Left cardiac atrium (tissue), 4 donors: ENCODE measurements at places on chromosomes 4 and X. TPM values are rescaled to one million over a fixed set of nuclear protein-coding genes. Genes with fewer than 3 reads are reported as not detected.

DNA sequence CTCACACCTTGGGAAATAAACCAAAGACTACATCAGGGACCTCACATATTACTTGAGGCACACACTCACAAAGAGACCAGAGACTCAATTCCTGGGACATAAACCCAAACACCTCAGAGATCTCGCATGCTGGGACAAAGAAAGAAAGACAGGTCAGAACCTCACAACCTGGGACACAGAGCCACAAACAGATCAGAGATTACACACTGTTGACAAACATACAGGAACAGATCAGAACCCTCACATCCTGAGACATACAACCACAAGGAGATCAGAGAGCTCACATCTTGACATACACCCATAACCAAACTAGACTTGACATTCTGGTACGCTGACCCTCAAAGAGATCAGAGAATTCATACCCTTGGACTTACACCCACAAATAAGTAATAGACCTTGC is 17.3 kb downstream of the SUV39H1 start:
- DNase-seq: no peak

DNA sequence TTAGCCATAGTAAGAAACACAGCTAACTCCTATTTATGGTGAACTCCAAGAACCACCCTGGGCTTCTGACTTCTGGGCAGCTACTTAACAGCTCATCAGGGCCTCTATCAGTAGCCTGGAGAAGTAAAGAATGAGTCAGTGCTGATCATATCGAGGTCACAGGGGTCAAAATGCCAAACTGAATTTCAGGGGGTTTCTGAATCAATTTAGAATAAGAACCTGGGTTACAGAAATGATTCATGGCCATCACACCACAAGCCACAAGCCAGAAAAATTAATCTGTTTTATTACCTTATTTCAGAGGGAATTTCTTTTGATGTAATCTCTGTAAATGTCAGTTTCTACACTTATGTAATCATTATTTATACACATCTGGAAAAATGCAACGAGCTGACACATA is 64.4 kb downstream of the CHST7 start:
- DNase-seq: no peak

- no peak for DNase-seq
Measured at GRCh38 chr4:66052426-66052825, 382.1 kb upstream of the EPHA5 start.

DNA sequence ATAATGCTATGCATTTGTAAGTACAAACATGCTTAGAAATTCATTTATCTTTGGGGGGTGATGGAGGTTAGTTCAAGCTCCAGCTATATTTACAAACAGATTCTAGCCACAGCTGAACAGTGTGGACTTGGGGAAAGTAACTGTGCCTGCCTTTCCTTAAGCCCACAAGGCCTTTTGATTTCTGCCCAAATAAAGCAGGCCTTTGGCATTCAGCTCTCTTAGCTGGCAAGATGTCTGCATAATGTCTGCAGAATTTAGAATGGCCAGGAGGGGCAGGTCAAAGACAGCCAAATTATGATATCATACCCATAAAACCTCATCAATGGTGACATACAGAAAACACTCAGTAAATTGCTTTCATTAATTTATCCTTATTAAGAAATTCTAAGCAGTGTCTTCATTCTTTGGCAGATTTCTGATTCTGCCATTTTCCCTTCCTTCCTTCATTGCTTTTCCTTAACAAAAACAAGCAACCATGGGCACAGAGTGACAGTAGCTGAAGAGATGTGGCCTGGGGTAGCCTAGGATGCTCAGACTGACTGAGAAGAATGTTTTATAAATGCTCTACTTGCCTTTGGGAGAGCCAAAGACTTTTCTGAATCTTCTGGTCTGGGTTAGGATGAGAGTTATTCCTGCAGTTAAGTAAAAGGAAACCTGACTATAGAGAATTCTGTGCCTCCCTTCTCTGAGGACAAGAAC is 538.7 kb upstream of the NR3C2 start:
- no peak for DNase-seq

DNA sequence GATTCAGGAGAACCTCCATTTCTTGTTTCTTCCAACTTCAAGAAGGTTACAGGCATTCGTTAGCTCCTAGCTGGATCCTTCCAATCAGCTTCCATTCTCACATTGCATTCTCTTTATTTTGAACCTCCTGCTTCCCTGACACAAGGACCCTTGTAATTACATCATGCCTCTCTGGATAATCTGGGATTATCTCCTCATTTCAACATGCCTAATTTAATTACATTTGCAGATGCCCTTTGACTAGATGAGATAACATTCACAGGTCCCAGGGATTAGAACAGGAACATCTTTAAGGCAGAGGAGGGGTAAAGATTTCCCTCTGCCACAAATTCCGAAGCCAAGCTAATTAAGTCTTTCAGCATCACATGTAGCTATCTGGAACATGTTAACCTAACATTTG is 753.8 kb upstream of the PCDH7 start:
- DNase-seq: no peak

GRCh38 chr4:118879409-118879808 is 9.2 kb upstream of the SYNPO2 start:
- DNase-seq: no peak

- peak; percentile 61 for DNase-seq
Measured at GRCh38 chr4:185566972-185567371, 31.7 kb upstream of the PDLIM3 start.

DNA sequence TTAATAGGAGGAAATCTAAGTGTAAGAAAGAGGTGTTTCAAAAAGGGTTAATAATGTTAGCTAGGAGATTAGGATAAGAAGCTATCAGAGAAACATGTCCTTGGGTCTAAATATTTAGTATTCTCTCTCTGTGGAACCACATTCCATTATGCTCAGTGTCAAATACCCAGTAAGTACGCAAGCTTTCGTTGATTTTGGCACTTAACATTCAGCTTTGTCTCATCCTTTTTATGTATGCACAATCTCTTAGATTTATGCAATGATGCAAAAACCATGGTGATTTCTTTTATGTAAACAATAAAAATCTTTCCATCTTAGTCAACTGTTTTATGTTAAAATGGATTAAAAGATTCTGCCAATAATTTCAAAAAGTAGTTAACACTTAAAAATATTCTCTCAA is 129.2 kb downstream of the KLHL13 start:
- no peak for DNase-seq

DNA sequence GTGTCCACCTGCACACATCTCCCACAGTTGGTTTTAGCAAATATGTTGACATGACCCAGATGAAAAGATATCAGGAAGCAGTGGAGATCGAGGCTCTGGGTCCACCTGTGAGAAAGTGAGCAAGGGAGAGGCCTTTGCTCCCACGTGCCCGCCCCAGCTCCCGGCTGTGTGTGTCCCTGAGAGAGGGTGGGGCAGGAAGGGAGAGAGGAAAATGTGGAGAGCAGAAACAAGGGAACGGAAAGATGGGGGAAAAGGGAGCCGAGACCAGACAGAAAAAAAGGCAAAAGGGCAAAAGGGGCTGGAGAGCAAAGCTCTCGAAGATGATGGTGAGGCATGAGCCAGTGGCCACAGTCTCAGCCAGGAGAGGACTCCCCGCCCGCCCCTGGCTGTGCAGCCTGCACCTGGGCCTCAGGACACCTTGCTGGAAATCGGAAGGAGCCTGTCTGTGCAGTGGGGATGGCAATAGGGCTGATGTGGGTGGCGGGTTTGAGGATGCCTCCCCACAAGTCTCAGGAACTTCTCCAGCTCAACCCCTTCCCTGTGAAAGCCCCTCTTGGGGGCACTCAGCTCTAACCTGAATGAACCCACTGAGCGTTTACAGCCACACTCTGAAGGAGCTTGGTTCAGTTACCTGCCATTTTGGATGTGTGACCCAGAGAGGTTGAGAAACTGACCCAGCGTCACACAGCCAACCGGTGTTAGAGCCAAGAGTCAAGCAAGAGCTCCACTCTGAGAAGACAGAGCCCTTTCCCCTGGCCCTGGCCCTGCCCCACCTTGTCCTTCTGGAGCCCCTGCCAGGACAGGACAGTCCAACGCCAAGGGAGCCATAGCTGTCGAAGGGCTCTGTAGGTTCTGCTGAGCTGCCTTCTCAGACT is 20.3 kb upstream of the MSX1 start:
- DNase-seq: no peak

DNA sequence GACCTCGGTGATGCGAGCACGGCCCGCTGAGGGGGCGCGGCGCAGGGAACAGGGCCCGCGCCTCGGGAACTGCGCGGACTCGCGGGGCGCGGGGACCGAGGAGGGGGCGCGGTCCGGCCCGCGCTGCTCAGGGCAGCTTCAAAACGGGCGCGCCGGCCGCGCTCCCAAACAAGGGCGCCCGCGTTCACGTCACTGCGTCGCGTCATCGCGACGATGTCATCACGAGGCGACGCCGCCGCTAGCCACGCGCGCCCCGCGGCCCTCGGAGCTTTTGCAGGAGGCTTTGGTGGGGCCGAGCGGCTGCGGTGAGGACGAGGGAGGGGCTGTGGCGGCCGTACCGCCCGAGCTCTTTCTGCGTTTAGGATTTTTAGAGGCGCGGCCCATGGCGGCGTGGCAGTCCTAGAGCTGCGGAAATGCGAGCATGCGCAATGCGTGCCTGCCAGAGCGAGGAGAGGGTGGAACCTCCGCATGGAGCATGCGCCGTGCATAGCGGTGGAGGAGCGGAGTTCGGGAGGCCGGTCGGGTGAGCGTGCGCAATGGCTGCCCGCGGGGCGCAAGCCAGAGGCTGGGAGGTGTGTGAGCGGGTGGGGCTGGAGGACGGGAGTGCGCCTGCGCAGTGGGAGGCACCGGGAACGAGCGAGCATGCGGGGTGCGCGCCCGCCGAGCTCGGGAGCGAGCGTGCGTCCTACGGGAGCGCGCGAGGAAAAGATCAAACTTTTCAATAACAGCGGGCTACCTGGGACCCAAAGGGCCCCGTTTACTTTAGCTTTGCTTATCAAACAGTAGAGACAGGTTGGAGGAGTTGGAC is at the start of gene PPP2R3B:
TSS of gene PPP2R3B (minus strand) at position 140 of the 808 bp plus-strand sequence. CDS start 216 bp downstream, outside the sequence.
- DNase-seq: peak; percentile 99

Gene GRID2
- total RNA-seq: 1.1 TPM

Gene NWD2
- total RNA-seq: 1.1 TPM

Gene PSAPL1
- not detected for total RNA-seq
